ENCODE measurements at places on chromosomes 1 and 21.

- ATAC-seq = no peak
These were observed 42.4 kb upstream of the ROR1 start for GRCh38 chr1:63731117-63732043.

GRCh38 chr1:3156936-3157335, 87.9 kb downstream of the PRDM16 start:
- ATAC-seq = no peak

DNA sequence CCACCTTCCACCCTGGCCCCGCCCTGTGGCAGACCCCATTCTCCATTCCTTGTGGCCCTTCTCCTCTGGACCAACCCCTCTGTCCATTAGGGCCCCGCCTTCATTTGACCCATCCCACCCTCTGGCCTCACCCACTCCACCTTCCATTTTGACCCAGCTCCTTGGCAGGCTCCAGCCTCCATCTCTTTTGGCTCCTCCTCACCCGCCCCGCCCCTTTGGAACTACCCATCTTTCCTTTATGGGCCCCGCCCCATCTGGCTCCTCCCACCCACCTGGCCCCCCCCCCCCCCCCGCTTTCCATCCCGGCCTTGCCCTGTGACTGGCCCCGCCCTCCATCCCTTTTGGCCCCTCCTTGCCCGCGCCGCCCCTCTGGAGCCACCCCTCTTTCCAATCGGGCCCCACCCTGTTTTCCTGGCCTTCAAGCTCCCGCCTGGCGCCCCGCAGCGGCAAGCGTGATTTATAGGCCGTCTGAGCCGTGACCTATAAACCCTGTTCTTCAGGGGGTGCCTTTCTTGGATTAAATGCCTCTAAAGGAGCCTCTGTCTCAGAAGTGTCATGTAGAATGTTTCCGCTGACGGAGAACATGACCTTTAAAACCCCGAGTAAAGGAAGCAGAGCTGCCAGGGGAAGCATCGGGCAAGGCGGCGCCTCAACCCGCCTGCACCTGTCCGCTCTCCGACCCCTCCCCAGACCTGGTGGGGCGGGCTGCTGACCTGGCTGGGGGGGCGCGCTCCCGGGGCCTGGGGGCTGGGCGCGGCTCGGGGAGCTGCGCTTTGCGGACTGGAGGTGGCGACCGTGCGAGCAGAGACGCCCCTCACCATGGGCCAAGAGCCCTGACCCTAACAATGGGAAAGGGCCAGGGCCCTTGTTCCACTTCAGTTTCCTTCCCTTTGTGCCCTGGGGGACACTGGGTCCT, 178.0 kb downstream of the CAMTA1 start:
- ATAC-seq = peak; percentile 57

DNA sequence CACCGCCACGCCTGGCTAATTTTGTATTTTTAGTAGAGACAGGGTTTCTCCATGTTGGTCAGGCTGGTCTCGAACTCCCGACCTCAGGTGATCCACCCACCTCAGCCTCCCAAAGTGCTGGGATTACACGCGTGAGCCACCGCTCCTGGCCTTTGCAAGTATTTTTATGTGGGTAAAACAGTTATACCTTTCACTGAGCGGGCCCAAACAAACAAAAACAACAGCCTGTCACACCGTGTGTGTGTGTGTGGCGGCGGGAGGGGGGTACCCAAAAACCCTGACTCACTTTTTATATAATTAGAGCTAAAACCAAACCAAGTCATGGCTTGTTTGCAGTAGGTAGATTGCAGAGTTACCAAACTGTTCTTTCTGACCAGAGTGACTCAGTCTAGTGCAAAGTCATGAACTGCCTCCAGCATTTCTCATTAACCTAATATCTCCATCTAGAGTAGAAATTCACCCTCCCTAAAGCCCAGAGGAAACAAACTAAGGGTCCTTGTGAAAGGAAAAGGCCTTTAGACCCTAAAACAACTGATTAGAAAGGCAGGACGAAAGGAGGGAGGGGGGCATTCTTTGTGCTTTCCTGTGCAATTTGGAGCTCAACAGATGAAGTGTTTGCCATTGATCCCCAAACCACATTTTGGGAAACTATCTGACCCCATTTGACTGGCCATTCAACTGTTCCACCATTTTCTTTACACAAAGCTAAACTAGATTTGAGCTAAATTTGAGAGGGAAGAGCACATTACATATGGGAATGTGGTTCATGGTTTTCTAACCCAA, 181.0 kb downstream of the DHRS3 start:
- ATAC-seq = peak; percentile 37

DNA sequence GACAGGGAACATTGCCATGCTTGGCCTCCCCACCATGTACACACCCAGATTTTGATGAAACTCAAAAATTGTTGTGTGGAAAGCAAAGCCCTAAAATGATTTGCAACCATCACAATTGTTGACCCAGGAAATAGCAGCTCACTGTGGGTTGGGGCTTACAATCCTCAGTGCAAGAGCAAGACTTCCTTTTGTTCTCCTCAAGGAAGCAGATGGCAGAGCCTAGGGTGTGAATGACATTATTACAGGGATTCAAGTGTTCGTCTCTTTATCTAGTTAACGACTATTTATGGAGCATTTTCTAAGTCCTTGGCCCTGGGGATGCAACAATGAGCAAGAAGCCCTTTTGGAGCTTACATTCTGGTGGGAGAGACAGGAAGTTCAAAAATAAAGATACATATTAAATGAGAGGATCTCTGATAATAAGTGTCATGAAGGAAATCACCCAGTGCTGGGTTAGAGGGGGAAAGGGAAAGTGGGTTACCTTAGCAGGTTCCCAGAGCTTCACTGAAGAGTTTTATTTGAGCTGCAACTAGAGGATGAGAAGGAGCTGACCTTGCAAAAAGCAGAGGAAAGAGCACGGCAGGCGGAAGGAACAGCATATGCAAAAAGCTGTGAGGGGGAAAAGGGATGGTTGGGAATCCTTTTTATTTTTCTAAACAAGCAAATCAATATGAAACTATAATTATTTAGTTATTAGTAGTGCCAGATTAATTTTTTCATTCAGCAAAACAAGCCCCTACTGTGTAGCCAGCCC, 38.5 kb upstream of the ID3 start:
- ATAC-seq = no peak

DNA sequence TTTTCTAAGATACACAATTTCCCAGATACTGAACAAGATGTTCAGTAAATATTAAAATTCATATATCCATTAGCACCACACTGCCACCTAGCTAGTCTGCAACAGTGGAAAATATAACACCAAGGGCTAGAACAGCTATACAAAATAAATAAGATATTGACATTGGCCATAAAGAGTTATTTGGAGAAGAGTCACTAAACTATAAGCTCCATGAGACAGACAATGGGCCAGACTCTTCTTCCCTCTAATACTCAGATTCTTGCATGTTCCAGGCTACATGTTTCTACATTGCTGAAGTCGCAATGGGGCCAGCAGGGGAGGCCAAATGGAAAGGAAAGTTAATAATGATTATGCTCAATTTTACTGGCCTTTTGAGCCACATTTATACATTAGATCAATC, 21.5 kb downstream of the SPATA6 start:
- ATAC-seq = no peak

GRCh38 chr1:11438996-11439395, 40.0 kb upstream of the DISP3 start:
- no peak for ATAC-seq

DNA sequence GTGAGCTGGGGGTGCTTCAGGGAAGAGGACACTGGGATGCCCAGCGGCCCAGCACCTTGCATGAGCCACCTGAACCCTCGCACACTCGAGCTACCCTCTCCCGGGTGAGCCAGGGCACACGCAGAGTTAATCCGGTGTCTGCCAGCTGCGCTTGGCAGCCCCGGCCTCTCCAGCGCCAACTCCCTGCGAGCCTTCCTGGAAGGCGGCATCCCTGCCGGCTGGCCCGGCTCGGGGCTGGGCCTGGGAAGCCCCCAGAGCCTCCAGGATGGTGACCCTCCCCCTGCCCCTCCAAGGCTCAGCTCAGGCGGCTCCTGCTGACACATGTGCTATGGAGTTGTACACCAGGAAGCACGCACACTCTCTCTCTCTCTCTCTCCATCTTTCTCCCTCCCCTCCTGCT, 48.7 kb downstream of the RAP1GAP start:
- ATAC-seq = no peak

- ATAC-seq = no peak
These were observed 1.1 kb downstream of the USP48 start for GRCh38 chr1:21781815-21782348.

DNA sequence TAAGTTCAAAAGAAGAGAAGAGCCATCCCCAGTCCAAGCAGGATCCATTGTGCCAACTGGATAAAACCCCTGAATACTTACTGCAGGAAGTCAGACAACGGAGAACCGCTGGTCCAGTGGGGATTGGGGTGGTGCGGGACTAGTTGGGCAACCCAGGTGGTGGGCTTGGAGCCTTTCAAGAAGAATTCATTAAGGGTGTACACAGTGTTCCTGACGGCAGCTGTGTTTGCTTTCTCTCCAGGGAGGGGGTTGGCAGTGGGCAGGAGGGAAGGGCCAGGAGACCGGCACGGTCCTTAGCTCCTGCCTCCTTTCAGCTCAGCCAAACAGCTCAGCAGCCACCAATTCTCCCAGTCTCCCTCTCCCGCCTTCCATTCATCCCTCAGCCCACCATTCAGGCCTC, 7.1 kb upstream of the CDK18 start:
- no peak for ATAC-seq

- no peak for ATAC-seq
These were observed 66.7 kb downstream of the PATJ start for GRCh38 chr1:61808968-61809367.
